Activated CD8-positive, alpha-beta memory T cell treated with anti-CD3 and anti-CD28 coated beads for 36 hours (primary cell): ENCODE measurements at places on chromosomes 5 and 9. TPM values are rescaled to one million over a fixed set of nuclear protein-coding genes. Genes with fewer than 3 reads are reported as not detected.

Gene EQTN
- not detected for total RNA-seq

Gene TMOD1
- 1.2 TPM for total RNA-seq

Gene GABRA6
- not detected for total RNA-seq

Gene PDE8B
- not detected for total RNA-seq

Gene F2RL2
- not detected for total RNA-seq

Gene IFNA13
- total RNA-seq = not detected

Gene LIFR
- total RNA-seq = not detected

Gene CCL28
- 12.1 TPM for total RNA-seq

Gene PCDHGA11
- total RNA-seq = not detected

Gene ALDH1B1
- 30.4 TPM for total RNA-seq

Gene PDE4D
- total RNA-seq = 29.0 TPM

Gene FCHSD1
- 25.4 TPM for total RNA-seq

Gene PCA3
- total RNA-seq = not detected

Gene MRPL50
- total RNA-seq = 17.4 TPM

Gene NR2F1
- total RNA-seq = not detected

Gene GPBP1
- total RNA-seq = 78.7 TPM

Gene CXCL14
- total RNA-seq = not detected

Gene BSPRY
- 5.0 TPM for total RNA-seq

Gene OR1Q1
- not detected for total RNA-seq

Gene ROPN1L
- total RNA-seq = 0.29 TPM

Gene CCDC180
- total RNA-seq = 0.57 TPM

Gene FYB1
- 45.3 TPM for total RNA-seq

Gene PCDHB2
- not detected for total RNA-seq

Gene TXNDC8
- not detected for total RNA-seq

Gene TXN
- total RNA-seq = 472 TPM

Gene C5orf58
- not detected for total RNA-seq

Gene TTF1
- total RNA-seq = 30.8 TPM

Gene GPR21
- not detected for total RNA-seq

Gene CTNND2
- total RNA-seq = not detected

Gene PCDH12
- 1.0 TPM for total RNA-seq

Gene JADE2
- 74.2 TPM for total RNA-seq

Gene SLC36A3
- not detected for total RNA-seq

Gene TOR1B
- 23.0 TPM for total RNA-seq

Gene KCNV2
- not detected for total RNA-seq

Gene ANKRD18A
- total RNA-seq = 2.1 TPM

Gene SH3RF2
- total RNA-seq = not detected

Gene IL5
- 17.6 TPM for total RNA-seq

Gene KLF4
- not detected for total RNA-seq

Gene PSD2
- not detected for total RNA-seq

Gene QSOX2
- total RNA-seq = 18.2 TPM

Gene GPR151
- total RNA-seq = not detected

Gene PCDHB13
- total RNA-seq = not detected

Gene ISCA1
- total RNA-seq = 36.3 TPM

Gene MAMDC2
- not detected for total RNA-seq

Gene MORN5
- not detected for total RNA-seq
